ENCODE measurements at places on chromosomes 2 and 18. TPM values are rescaled to one million over a fixed set of nuclear protein-coding genes. Genes with fewer than 3 reads are reported as not detected.

GRCh38 chr2:241617431-241618154 lies 19.4 kb downstream of the THAP4 start:
- no peak overlapping the region for H3K4me3 ChIP-seq
- no peaks in the 10 kb centered on the region for H3K27me3 ChIP-seq
- H3K36me3 ChIP-seq = peaks cover 32% of the 10 kb centered on the region
- no peak overlapping the region for H3K27ac ChIP-seq
- peaks cover 8% of the 10 kb centered on the region for H3K4me1 ChIP-seq
- no peak for DNase-seq

The SLC9A4 gene
- total RNA-seq = not detected

The LTBP1 gene
- total RNA-seq = 238 TPM

The SFTPB gene
- not detected for total RNA-seq

The RUFY4 gene
- total RNA-seq = not detected

The ACADL gene
- total RNA-seq = not detected

DNA sequence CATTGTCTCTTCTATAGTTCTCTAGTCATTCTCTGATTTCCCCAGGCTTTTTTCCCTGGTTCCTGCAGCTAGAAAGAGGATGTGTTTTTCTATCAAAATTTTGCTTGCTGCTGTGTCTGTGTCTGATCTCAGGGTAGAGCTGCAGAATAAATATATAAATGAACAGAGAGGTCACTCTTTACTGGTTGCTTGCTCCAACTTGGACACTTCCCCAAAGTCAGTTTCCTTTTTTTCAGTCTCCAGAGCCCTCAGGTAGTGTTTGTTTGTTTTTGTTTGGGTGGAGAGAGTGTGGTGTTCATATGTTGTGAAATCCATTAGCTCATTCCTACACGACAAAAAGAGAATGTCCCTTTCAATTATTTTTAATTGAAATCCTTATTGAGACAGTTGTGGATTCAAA lies 85.8 kb downstream of the CERS6 start:
- H3K4me3 ChIP-seq = no peak overlapping the region
- H3K27me3 ChIP-seq = peaks cover 5% of the 10 kb centered on the region
- no peak overlapping the region for H3K27ac ChIP-seq
- peaks cover 5% of the 10 kb centered on the region for H3K36me3 ChIP-seq
- DNase-seq = no peak

- peaks cover 5% of the 10 kb centered on the region for H3K36me3 ChIP-seq
- no peaks in the 10 kb centered on the region for H3K4me1 ChIP-seq
- H3K27ac ChIP-seq = no peak overlapping the region
- no peak for DNase-seq
- peaks cover 52% of the 10 kb centered on the region for H3K27me3 ChIP-seq
- no peak overlapping the region for H3K4me3 ChIP-seq
Measured at GRCh38 chr2:71857636-71858035, 290.0 kb downstream of the CYP26B1 start.

The BOLL gene
- not detected for total RNA-seq

- H3K4me3 ChIP-seq = no peak overlapping the region
- no peak overlapping the region for H3K27ac ChIP-seq
- peaks cover 45% of the 10 kb centered on the region for H3K4me1 ChIP-seq
- no peaks in the 10 kb centered on the region for H3K27me3 ChIP-seq
Measured at GRCh38 chr2:85722519-85722918, 28.4 kb downstream of the GNLY start.

- no peak overlapping the region for H3K27ac ChIP-seq
- H3K27me3 ChIP-seq = peaks cover 41% of the 10 kb centered on the region
- H3K4me1 ChIP-seq = no peaks in the 10 kb centered on the region
- H3K36me3 ChIP-seq = no peaks in the 10 kb centered on the region
- H3K4me3 ChIP-seq = no peak overlapping the region
Measured at GRCh38 chr2:113266431-113266830, 12.3 kb downstream of the PAX8 start.

- H3K27me3 ChIP-seq = peaks cover 5% of the 10 kb centered on the region
- H3K27ac ChIP-seq = no peak overlapping the region
- H3K4me3 ChIP-seq = peak overlapping the region; percentile 91
- DNase-seq = no peak
- H3K4me1 ChIP-seq = peaks cover 20% of the 10 kb centered on the region
Measured at GRCh38 chr2:207768866-207769596, 675 bp downstream of the FZD5 start.

GRCh38 chr2:206981739-206982340 lies 42.5 kb downstream of the CPO start:
- H3K27me3 ChIP-seq = peaks cover 7% of the 10 kb centered on the region
- H3K27ac ChIP-seq = no peak overlapping the region
- H3K4me3 ChIP-seq = no peak overlapping the region
- peak; percentile 59 for DNase-seq

GRCh38 chr2:175205523-175205922 lies 24.0 kb upstream of the ATP5MC3 start:
- no peak overlapping the region for H3K4me3 ChIP-seq
- H3K36me3 ChIP-seq = no peaks in the 10 kb centered on the region
- DNase-seq = peak; percentile 26
- peaks cover 3% of the 10 kb centered on the region for H3K27me3 ChIP-seq
- H3K27ac ChIP-seq = no peak overlapping the region

- H3K27ac ChIP-seq = no peak overlapping the region
- H3K27me3 ChIP-seq = peaks cover 7% of the 10 kb centered on the region
- H3K36me3 ChIP-seq = no peaks in the 10 kb centered on the region
- no peak for DNase-seq
Measured at GRCh38 chr18:10736984-10737383, 211.2 kb downstream of the NAPG start.

DNA sequence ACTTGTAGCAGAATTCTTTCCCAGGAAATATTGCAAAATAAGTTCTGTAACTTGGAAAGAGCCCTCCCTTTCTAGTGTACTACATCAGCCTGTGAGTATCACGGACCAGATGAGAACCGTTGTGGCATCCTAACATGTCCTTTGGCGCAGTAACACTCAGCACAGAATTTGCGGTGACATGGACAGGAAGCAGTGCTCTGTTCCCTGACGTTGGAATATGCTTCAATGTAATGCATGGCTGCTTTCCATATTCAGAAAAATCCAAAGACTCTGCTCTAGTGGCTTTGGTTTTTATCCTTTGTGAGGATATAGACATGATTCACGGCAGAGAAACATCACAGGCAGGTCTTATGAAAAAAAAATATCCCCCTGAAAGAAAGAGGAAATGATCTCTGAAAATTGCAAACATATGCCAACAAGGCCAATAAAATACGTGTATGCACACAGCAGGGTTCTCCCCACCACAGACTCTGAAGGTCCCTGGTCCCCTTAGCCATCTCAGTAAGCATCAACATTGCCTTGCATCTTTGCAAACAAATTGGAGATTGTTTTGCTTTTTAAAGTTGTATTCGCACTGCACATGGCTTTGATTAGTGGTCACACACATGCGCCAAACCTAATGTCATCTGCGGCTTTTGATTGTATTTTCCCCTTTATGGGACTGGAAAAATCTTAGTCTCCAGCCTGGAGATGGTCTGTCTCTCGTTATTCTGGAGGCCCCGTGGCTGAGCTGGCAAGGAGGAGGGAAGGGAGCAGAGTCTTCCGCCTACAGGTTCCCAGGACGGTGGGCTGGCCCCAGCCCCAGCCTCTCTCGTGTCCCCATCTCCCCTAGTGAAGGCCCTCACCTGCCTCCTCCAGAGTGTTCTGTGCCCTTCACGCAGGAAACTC lies 122.9 kb downstream of the COPS8 start:
- no peaks in the 10 kb centered on the region for H3K36me3 ChIP-seq
- H3K27ac ChIP-seq = peak overlapping the region; percentile 82
- peaks cover 2% of the 10 kb centered on the region for H3K27me3 ChIP-seq
- DNase-seq = peak; percentile 47
- peaks cover 51% of the 10 kb centered on the region for H3K4me1 ChIP-seq

The AMER3 gene
- total RNA-seq = not detected

DNA sequence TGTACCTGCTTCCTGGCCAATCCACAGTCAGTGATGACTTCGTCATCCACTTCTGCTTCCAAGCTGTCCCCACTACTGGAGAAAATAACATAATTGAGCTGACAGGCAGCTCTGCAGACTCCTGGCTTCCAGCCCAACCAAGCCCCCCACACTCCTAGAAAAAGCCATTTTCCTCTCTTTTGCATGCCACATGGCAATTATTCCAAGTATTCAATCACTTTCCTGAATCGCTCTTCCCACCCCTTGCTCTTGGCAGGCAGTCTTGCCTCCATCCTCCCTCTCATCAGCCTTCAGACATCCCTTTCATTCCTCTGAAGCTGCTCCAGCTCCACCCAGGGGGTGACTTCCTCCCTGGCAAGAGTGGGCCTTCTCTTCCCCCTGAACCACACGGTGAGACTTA lies 14.3 kb upstream of the ST8SIA5 start:
- H3K27ac ChIP-seq = no peak overlapping the region
- peaks cover 29% of the 10 kb centered on the region for H3K27me3 ChIP-seq
- H3K4me3 ChIP-seq = no peak overlapping the region
- no peaks in the 10 kb centered on the region for H3K36me3 ChIP-seq

DNA sequence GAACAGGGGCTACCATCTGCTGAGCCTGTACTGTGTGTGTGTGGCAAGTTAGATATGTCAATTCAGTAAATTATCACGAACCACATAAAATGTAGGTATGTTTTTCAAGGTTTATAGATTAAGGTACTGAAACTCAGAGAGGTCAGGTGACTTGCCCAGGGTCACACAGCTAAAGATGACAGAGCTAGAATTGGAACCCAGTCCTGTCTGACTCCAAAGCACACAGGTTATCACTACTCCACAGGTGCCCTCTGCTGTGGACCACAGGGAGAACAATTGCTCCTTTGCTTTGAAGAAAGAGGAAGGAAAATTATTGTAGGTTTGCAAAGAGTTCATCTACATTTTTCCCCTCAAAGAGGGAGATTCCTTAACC lies 229.7 kb upstream of the AGAP1 start:
- no peak overlapping the region for H3K4me3 ChIP-seq
- no peak for DNase-seq
- H3K36me3 ChIP-seq = no peaks in the 10 kb centered on the region

- no peak overlapping the region for H3K27ac ChIP-seq
- no peaks in the 10 kb centered on the region for H3K27me3 ChIP-seq
- no peak overlapping the region for H3K4me3 ChIP-seq
- no peak for DNase-seq
Measured at GRCh38 chr2:140891614-140892212, 1239.1 kb downstream of the LRP1B start.

The FEV gene
- total RNA-seq = not detected

DNA sequence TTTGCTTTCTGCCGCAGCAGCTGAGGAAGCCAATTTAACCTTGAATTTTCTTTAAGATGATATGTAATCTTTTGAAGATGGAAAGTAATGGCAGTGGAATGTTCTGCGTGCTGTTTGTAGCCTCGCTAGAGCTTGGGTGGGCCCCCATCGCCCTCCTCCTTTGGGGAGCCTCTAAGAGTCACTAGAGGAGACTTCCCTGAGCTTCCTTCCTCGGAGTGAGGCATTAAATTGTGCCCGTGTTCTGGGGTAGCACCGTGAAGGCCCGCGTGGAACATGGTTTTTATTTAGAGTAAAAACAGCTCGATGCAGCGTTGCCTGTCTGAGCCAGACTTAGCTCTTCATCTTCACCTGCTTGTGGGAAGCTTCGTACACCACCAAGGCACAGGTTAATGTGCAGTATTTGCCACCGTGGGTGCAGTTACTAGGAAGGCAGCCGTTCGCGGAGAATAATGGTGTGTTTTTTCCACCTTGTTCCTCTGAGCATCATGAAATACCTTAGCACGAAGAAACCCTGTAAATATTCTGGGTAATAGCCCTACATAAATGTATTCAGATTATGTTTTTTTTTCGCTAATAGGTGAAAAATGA lies 38.5 kb downstream of the NCK2 start:
- H3K27ac ChIP-seq = no peak overlapping the region
- H3K36me3 ChIP-seq = no peaks in the 10 kb centered on the region
- no peak for DNase-seq
- peaks cover 6% of the 10 kb centered on the region for H3K4me1 ChIP-seq

The SEMA4C gene
- 14.3 TPM for total RNA-seq

- H3K4me1 ChIP-seq = no peaks in the 10 kb centered on the region
- H3K4me3 ChIP-seq = no peak overlapping the region
- H3K36me3 ChIP-seq = no peaks in the 10 kb centered on the region
- H3K27ac ChIP-seq = no peak overlapping the region
Measured at GRCh38 chr2:29910465-29910864, 10.9 kb downstream of the ALK start.

The NR4A2 gene
- total RNA-seq = 7.5 TPM

The PLB1 gene
- 0.75 TPM for total RNA-seq

DNA sequence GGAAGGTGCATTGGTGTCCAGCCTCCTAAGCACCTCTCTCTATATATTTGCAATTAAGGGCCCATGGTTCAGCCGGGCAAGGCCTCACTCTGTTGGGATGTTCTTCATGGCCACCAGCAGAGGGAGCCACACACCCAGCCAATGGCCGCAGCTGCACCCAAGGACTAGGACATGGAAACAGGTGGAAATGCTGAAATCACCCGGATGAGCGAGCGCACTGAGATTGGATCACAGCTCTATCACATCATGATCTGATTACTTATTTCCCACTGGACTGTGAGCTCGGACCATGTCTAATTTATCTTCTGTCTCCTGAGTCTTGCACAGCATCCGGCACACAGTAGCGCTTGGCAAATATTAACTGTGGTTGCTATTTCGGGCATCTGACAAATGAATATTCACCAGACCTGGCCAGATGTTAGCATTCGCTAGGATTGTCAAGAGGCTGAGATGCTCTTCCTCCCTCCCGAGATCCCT lies 31.2 kb downstream of the KIF3C start:
- DNase-seq = peak; percentile 77
- H3K27ac ChIP-seq = no peak overlapping the region
- H3K36me3 ChIP-seq = no peaks in the 10 kb centered on the region
- no peak overlapping the region for H3K4me3 ChIP-seq

- no peak for DNase-seq
- no peak overlapping the region for H3K4me3 ChIP-seq
- peaks cover 5% of the 10 kb centered on the region for H3K27me3 ChIP-seq
- peaks cover 35% of the 10 kb centered on the region for H3K4me1 ChIP-seq
- H3K27ac ChIP-seq = no peak overlapping the region
Measured at GRCh38 chr2:126653761-126654160, 2.2 kb upstream of the GYPC start.
